ENCODE measurements at places on chromosomes 2 and 18.
A peak's percentile ranks its signal among the peaks of the same experiment; 100 is the strongest.

DNA sequence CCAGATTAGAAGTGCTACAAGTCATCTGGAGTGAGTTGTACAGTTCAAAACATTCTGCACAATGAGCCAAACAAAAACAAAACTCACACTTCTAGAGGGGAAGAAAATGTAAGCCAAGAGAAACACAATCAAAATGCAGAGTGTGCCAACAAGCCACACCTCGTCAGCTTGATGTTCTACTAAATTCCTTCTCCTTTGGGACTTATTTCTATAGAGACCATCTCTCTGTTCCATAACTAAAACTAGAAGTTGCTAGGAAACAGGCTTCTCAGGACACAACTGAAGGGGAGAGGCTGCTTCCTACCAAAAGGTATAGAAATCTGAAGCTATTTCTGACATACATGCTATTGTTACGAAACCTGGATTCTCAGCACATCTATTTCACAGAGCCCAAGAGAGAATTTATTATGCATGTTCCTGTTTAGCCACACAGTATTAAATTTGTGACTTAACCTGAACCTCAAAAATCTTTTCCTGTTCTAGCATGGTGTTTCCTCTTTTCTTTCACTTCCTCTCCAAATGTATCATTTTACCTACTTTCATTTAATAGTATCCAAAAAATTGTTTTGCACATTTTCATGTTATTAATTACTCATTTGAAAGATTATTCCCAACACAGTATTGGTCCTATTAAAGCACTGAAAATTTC is 211.4 kb upstream of the CCDC150 start:
- no peak for DNase-seq

- peak; percentile 14 for DNase-seq
Measured at GRCh38 chr18:77650799-77651385, 401.2 kb downstream of the GALR1 start.

DNA sequence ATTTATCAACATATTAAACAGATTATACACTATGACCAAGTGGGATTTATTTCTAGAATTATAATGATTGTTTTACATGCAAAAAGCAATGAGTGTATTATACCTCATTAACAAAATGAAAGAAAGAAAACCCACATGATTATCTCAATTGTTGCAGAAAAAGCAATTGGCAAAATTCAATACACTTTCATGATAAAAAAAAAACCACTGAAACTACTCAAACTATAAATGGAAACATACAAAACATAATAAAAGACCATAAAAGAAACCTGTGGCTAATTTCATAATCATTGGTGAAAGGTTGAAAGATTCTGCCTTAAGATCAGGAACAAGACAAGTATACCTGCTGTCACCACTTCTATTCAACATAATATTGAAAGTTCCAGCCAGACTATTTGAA is 325.9 kb downstream of the AKAIN1 start:
- DNase-seq = no peak

DNA sequence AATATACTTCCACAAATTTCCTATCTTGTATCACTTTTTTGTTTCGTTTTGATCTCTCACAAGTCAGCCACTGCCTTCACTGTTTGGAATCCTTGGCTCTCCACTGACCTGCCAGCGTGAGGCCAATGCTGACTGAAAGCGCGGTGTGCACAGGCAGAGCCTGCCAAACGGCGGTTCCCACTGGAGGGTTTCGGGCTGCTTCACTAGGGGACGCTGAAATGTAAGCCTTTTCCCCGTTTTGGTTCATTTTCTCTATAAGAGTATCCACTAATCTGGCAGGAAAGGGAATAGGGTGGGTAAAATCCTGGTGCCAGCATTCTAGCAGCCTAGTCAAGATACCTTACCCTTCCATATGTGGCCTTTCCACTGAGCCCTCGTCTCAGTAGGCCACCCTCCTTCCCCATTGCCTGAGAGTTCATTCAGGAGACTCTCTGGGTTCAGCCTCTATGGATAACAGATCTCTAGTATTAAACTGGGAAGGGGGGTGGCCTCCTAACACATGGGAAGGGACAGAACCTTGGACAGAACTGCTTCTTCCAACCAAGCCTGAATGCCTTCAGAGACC is 91.5 kb downstream of the DYM start:
- DNase-seq = no peak

GRCh38 chr2:46615555-46615954 is 136.2 kb downstream of the TMEM247 start:
- DNase-seq = no peak

DNA sequence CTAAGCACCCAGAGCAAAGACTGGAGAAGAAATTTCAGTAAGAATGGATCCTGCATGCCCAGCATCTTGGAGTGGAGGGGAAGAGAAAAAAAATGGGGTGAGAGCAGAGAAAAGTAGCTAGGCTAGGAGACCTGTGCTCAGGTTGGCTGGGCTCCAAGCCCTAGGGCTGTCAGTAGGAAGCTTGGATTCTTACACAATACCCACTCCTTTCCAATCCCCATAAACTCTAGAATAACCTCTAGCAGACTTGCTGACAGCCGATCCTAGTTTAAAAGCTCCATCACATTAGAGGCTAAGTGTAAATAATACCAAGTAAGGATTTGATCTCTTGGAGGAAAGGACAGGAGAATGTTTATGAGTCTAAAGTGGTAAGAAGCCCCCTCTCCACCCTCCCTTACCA is 46.2 kb upstream of the NABP1 start:
- DNase-seq = no peak

DNA sequence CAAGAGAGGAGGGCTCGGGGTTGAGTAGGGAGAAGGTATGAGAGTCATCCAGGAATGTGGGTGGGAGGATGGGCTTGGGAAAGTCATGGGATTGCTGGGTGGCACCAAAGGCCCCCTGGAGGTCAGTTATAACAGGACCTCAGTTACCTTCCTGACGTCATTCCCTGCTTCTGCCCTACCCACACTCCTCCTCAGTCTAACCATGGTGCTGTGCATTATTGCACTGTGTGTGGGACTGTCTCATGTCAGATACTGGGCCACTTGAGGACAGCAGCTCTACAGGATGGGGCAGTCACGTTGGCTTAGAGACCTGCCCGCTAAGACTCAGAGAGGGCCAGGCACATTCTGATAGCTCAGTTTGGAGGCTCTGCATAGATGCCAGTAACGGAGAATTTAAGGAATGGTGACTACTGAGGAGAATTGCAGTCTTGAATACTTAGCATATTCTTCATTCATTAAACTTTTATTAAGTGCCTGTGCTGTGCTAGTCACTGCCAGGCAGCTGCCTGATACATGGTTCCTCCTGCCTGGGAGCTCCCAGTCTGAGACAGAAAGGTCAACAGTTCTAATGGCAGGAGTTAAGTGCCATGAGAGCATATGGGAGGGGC is 90.5 kb downstream of the LAMA3 start:
- no peak for DNase-seq

GRCh38 chr2:67565761-67566160 is 168.6 kb downstream of the ETAA1 start:
- no peak for DNase-seq

DNA sequence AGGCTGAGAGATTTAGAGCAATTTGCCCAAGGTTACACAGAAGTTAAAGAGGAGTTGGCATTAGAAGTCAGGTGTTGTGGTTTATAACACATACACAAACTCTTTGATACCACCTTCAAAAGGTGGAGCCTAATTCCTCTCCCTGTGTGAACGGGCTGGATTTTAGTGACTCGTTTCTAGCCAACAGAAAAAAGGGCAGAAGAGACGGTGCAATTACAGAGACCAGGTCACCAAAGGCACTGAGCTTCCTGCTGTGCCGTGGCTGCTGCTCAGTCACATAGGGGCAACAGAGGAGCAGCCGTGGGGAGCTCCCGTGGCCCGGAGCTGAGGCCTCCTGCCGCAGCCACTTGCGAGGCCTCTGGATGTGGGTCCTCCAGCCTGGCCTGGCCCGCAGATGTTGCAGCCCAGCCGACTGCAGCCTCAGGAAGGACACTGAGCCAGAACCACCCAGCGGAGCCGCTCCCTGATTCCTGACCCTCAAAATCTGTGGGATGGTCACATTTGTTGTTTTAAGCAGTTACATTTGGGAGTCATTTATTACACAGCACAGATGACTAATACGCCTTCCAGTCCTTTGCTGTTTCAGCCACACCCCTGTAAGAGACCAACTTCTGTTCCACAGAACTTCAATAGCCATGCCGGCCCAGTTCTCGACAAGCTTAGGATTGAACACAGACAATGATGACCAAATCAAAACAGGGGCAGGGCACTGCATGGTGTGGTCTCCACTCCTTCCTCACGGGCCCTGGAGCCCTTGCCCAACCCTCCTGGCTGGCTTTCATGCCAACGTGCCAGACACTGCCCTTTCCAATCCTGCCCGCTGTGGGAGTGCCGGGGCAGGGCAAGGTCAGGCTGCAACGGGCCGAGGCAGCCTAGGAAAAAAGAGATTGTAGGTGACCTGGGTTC is 17.1 kb downstream of the EDAR start:
- DNase-seq = no peak

GRCh38 chr2:118121101-118121500 is 32.8 kb downstream of the INSIG2 start:
- no peak for DNase-seq

GRCh38 chr2:240472078-240472790 is 36.8 kb downstream of the GPC1 start:
- DNase-seq = no peak

GRCh38 chr2:30272761-30273573 is 41.6 kb downstream of the LBH start:
- DNase-seq = peak; percentile 48

DNA sequence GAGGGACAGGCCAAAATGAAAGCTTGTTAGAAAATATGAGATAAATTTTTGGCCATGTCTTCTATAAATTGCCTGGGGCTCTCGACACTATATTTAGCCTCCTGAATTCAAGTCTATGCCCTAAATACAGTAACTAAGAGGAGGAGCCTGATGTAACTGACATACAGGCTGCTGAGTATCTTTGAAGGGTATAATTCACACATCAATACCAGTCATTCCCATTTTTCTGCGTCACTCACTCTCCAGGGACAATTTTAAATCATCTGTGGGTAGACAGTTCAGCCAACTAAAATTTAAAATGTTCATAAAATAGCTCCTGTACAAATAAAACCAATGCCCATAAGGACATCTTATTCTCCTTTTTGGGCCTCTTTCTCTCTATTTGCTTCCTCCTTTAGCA is 105.9 kb downstream of the AP1S3 start:
- no peak for DNase-seq

GRCh38 chr2:88824951-88825350 is 133.5 kb downstream of the RPIA start:
- DNase-seq = no peak

GRCh38 chr2:177398290-177398683 is 5.7 kb downstream of the AGPS start:
- DNase-seq = no peak

Data from stimulated activated CD4-positive, alpha-beta T cell treated with anti-CD3 and anti-CD28 coated beads, Interleukin-4, amount 100 ng/mL, for 4 hours (primary cell).